ENCODE measurements at places on chromosomes 4 and X. TPM values are rescaled to one million over a fixed set of nuclear protein-coding genes. Genes with fewer than 3 reads are reported as not detected.

- no peak for DNase-seq
Observed at GRCh38 chrX:16836371-16836770, 33.8 kb downstream of the RBBP7 start.

GRCh38 chr4:75916091-75916661, 13.9 kb upstream of the PPEF2 start:
- no peak for DNase-seq

The HSPA4L gene
- 0.72 TPM for polyA plus RNA-seq

The EDA2R gene
- 23.4 TPM for polyA plus RNA-seq

DNA sequence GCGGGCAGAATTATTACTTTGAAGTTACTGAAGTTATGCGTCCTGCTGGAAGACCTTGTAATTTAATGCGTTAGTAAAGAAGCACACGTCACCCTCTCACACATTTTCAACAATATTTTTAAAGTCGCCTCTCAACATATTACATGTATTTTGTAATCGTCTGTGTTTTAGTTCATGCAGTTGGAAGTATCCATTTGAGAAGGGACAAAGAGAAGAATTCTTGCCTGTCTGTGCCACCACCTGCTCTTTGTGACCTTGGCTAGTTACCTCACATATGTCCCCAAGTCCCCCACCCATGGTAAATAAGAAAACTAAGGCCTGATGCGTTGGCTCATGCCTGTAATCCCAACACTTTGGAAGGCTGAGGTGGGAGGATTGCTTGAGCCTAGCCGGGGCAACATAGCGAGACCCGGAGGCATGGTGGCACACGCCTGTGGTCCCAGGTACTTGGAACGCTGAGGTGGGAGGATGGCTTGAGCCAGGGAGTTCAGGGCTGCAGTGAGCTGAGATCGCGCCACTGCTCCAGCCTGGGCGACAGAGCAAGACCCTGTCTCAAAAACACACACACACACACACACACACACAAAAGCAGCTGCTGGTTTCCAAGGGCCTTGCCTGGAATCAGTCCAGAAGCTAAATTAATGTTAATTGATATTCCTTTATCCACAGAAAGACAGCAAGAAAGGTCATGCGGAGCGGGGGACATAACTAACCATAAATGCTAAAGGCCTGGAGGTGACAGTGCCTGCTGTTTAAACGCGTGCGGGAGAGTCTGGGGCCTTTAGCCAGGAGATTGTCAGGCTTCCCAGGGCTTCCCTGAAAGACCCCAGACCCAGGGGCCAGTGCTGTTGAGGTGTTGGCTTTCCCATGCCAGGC, 811 bp downstream of the TMEM187 start:
- no peak for DNase-seq

- no peak for DNase-seq
Observed at GRCh38 chr4:140851032-140851636, 94.9 kb upstream of the TBC1D9 start.

The BEX1 gene
- polyA plus RNA-seq = 38.6 TPM

DNA sequence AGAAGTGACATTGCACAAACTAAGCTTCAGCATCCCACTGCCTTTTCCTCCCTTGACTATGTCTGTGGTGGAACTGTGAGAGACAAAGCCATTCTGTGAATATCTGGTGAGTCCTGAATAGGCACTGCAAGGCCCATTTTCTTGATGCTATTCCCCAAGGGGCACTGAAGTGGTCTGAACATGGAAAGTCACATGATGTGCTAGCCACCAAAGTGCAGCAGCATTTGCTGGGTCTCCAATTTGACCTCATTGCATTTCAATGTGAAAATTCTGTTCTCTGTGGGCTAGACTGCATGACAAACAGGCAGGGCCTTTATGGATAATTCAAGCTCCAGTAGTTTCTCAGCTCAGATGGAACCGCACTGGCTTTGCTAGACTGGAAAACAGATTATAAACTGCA, 627.4 kb upstream of the BOD1L1 start:
- DNase-seq = no peak

- DNase-seq = no peak
Observed at GRCh38 chr4:69995526-69996016, at the start of gene STATH. Gene STATH, plus strand, starts transcription at chr4:69995966. Its CDS starts 2,472 bp downstream, at chr4:69998438.

DNA sequence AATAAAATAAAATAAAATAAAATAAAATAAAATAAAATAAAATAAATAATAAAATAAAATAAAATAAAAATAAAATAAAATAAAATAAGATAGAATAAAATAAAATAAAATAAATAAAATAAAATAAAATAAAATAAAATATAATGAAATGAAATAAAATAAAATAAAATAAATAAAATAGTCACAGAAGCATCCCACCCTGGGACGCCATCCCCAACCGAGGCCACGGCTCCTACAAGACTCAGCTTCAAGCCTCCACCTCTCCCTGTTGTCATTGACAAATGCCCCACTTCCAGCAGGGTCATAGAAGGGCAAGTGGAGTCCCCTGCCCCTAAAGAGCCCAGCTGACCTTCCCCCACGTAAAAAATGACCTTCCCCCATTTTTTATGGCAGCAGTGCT, 30.2 kb downstream of the CRLF2 start:
- no peak for DNase-seq

The BEND4 gene
- not detected for polyA plus RNA-seq

- DNase-seq = no peak
Observed at GRCh38 chr4:164935363-164935762, 42.1 kb downstream of the TRIM61 start.

The CFP gene
- 0.05 TPM for polyA plus RNA-seq

GRCh38 chr4:721261-722168, 15.9 kb downstream of the PCGF3 start:
- no peak for DNase-seq
